ENCODE measurements at places on chromosomes 5 and 9.

- DNase-seq, result peak; percentile 71
These were observed 29.1 kb downstream of the JADE2 start for GRCh38 chr5:134554319-134555222.

- no peak for DNase-seq
These were observed 136.5 kb upstream of the PITX1 start for GRCh38 chr5:135170500-135170899.

- DNase-seq, result no peak
These were observed 28.6 kb downstream of the CEP72 start for GRCh38 chr5:640461-641330.

DNA sequence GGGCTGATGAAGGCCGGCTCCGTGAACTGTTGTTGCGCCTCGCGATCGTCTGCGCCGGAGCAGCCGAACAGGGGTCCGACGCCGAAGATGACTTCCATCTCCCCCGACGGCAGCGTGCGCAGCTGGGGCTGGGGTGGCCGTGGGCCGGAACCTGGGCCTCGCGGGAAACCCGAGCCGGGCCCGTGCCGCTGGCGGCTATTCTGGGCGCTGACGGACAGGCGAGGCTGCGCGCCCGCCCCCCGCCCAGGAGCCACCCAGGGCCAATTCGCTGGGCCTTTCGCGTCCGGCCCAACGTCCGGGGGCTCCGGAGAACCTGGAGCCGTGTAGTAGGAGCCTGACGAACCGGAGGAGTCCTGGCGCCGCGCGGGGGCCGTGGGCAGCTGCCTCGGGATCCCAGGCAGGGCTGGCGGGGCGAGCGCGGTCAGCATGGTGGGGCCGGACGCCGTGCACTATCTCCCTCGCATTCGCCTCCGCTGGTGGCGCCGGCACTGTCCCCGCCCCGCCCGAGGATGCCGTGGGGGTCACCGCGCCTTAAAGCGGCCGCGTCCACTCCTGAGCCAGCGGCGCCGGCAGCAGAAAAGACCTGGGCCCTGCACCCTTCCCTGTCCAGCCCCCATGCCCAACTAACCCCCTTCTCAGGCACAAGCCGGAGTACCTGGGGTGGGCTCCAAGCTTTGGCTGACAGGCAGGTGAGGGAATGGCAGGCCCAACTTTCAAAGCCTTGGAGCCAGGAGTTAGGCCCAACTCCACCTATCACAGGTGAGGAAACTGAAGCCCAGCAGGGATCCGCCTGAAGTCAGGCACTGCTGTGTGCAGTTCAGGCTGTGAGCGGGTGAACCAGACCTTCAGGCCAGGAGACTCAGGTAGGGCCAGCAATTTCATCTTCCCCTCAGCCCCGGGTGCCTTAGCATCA is at the start of gene PROB1:
Gene PROB1 (minus strand): TSS at position 451 of the 913 bp plus-strand sequence. CDS start 23 bp downstream, at position 428.
- no peak for DNase-seq

- DNase-seq, result no peak
These were observed 112.5 kb downstream of the CPLANE1 start for GRCh38 chr5:37136694-37137093.

GRCh38 chr5:180202939-180203573 is 6.0 kb downstream of the RASGEF1C start:
- DNase-seq, result no peak

DNA sequence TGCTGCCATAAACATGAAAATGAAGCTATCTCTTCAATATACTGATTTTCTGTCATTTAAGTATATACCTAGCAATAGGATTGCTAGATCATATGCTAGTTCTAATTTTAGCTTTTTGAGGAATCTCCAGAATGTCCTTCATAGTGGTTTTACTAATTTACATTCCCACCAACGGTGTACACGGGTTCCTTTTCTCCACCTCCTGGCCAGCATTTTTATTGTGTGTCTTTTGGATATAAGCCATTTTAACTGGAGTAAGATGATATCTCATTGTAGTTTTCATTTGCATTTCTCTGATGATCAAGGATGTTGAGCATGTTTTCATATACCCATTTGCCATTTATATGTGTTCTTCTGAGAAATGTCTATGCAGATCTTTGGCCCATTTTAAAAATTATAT is 446.5 kb downstream of the GABRG2 start:
- no peak for DNase-seq

GRCh38 chr9:81776390-81776789 is 87.0 kb upstream of the TLE1 start:
- no peak for DNase-seq

DNA sequence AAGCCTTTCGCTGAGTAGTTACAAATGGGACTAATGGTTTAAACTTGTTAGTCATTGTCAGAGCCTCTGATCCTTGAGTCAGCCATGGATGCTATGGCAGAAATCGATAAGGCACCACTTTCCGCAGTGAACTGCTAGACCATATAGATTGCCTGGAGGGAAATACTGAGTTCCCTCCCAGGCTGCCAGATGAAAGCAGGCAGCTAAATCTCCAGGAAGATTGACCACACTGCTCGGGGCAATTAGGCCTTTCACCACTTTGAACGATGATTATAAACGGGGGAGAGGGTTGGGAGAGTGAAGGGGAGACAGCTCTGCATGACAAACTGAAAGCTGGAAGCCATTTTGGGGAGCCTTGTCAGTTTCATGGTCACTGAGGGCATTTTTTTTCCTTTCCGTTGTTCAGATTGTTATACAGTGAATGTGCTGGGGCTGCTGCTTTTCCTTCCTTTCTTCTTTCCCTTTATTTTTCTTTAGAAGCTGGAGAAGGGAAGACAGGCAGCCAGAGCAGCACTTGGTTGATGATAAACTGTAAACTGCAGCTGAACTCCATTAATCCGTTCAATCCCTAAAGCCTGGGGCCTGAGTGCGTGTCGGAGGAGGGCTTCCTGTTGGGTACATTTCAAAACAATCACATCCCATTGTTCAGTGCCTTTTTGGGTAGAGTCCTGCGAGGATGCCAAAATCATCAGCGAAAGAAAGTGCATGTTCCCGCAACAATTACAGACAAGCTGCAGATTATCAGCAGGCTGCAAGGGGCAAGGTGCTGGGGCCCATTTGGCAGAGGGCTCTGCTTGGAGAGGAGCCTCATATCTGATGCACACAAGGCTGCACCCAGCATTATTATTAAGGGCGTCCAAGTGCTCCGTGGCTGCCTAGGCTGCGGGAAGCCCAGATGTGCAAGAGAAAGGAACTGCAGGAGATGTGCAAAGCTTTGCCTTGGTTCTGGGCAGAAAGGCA is 308.4 kb downstream of the PSAT1 start:
- no peak for DNase-seq

- DNase-seq, result peak; percentile 58
These were observed 127.7 kb downstream of the RGS3 start for GRCh38 chr9:113590991-113591898.

DNA sequence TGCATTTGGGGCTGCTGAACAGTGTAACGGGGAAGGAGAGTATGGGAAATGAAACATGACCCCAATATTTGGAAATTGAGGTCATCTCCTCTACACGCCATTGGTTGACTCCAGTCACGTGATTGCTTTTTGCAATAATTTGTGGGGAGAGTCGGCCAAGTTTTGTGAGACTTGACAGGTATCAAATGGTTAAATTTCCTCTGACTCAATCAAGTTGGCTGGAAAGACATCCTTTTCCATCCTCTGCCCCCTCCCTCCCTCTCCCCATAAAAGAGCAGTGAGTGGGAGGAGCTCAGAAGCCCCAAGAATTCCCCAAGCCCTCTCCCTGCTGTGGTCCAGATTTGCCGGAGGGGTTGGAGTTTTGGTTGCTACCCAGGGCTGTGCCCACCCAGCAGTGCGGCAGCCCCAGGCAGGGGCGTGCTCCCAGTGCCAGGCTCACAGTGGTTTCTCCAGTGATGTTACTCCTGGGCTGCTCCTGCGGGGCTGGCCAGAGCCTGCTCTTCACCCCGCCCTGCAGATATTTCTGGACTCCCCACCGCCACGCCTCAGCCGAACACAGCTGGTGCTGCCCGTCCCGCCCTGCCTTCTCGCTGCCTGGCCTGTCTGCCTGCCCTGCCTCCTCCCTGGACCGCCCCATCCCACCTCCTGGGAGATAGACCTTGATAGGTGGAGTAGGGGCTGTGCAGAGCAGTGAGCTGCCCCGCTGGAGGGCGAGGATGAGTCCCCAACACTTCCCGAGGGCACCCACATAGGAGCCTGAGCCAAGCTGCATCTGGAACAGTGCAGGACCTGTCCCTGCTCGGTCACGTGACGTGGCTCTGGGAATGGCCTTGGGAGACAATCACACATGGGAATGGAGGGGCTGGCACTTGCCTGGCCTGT is 3.4 kb downstream of the COL5A1 start:
- no peak for DNase-seq

Data from stimulated activated effector memory CD8-positive, alpha-beta T cell treated with anti-CD3 and anti-CD28 coated beads, Interleukin-12 subunit alpha, Interleukin-12 subunit beta, amount 100 ng/mL, for 72 hours (primary cell).